Activated CD8-positive, alpha-beta T cell treated with anti-CD3 and anti-CD28 coated beads, Interleukin-2, amount 10 ng/mL, durations not matched to agents 7 days and 5 days (primary cell): ENCODE measurements at places on chromosomes 11 and 22.

DNA sequence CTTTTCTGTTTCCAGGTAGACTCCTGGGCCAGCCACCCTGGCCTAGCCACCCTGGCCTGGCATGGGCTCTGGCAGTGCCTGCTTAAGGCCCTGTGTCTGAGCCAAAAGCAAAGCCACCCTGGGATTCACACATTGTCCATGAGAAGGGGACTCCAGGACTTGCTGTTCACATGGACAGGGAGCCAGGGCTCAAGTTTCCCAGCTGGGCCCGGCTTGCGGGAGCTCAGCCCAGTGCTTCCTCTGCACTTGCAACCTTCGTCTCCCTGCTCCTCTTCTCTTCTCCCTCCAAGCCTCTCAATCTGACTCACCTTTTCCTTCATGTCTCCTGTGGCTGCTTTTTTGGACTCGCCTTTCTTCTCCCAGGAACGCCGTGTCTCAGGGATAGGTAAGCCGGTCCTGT is 130.3 kb downstream of the MICAL2 start:
- no peak for DNase-seq

GRCh38 chr22:48099251-48099650 is 1336.8 kb downstream of the TBC1D22A start:
- no peak for DNase-seq

GRCh38 chr11:6733326-6734275 is 38.2 kb downstream of the OR2AG2 start:
- peak; percentile 53 for DNase-seq

- DNase-seq = no peak
These were observed 718.8 kb downstream of the CNTN5 start for GRCh38 chr11:99739464-99740089.

GRCh38 chr11:94834911-94835593 is 66.9 kb downstream of the AMOTL1 start:
- DNase-seq = no peak

DNA sequence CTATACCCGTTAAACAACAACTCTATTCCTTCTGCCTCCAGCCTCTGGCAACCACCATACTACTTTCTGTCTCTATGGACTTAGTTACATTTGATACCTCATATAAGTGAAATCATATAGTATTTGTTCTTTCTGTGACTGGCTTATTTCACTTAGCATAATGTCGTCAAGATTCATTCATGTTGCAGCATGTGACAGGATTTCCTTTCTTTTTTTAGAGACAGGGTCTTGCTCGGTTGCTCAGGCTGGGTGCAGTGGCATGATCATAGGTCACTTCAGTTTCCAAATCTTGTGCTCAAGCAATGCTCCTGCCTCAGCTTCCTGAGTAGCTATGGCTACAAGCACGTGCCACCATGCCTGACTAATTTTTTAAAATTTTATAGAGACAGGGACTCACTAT is 29.4 kb upstream of the SORL1 start:
- DNase-seq = peak; percentile 29

DNA sequence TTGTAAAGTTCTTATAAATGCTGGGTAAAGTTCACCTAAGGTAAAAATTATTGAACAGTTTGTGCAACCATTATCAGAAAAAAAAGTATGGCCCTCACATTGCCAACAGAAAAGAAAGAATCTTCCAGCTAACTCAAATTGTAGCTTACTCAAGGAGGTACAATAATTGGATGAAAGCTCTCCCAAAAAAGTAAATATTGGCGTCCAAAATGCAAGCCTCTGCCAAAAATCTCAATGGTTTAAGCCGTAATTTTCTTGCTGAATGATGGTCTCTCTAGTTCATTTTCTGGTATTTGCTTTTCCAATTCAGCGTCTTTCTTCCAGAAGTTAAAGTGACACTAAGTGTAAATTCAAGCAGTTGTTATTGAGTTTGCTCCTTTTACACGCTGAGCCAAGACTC is 727.3 kb downstream of the LRRC4C start:
- no peak for DNase-seq

GRCh38 chr11:111605681-111606080 is 3.4 kb downstream of the SIK2 start:
- DNase-seq = no peak

GRCh38 chr11:64263021-64263946 is 12.0 kb downstream of the PLCB3 start:
- no peak for DNase-seq

- no peak for DNase-seq
These were observed 16.9 kb downstream of the CTNND1 start for GRCh38 chr11:57778318-57779037.

DNA sequence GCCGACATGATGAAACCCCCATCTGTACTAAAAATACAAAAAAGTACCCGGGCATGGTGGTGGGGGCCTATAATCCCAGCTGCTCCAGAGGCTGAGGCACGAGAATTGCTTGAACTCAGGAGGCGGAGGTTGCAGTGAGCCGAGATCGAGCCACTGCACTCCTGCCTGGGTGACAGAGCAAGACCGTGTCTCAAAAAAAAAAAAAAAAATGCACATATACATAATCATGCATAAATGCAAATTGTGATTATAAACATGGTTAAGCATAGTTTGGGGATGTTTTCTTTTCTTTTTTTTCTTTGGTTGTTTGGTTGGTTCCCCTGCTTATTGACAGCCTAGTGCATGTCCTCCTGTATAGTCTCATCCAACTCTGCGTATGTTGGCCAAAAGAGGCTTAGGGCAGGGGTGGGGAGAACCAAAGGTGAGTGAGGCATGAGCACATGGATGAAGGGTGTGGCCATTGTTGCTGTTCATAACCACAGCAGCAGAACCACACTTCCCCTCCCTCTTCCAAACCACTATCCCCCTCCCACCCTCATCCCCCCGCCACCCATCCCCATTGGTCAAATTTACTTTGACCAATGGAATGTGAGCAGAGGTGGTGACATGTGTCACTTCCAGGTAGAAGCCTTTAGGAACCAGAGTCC is 6.9 kb upstream of the VPS37C start:
- no peak for DNase-seq

DNA sequence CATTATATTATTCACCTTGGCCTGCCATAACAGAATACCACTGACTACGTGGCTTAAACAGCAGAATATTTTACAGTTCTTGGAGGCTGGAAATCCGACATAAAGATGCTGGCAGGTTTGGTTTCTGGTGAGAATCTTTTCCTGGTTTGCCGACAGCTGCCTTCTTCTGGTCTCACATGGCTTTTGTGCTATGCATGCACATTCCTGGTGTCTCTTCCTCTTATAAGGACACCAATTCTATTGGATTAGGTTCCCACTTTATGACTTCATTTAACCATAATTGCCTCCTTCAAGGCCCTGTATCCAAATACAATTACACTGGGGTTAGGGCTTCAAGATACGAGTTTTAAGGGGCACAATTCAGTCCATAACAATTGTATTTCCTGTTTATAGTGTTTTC is 17.1 kb downstream of the RNF214 start:
- DNase-seq = no peak

GRCh38 chr22:34111210-34111824 is 191.0 kb upstream of the LARGE1 start:
- peak; percentile 24 for DNase-seq

GRCh38 chr22:27677905-27678458 is 123.6 kb downstream of the MN1 start:
- no peak for DNase-seq

- peak; percentile 64 for DNase-seq
These were observed 6.8 kb downstream of the NAA40 start for GRCh38 chr11:63945477-63946163.

DNA sequence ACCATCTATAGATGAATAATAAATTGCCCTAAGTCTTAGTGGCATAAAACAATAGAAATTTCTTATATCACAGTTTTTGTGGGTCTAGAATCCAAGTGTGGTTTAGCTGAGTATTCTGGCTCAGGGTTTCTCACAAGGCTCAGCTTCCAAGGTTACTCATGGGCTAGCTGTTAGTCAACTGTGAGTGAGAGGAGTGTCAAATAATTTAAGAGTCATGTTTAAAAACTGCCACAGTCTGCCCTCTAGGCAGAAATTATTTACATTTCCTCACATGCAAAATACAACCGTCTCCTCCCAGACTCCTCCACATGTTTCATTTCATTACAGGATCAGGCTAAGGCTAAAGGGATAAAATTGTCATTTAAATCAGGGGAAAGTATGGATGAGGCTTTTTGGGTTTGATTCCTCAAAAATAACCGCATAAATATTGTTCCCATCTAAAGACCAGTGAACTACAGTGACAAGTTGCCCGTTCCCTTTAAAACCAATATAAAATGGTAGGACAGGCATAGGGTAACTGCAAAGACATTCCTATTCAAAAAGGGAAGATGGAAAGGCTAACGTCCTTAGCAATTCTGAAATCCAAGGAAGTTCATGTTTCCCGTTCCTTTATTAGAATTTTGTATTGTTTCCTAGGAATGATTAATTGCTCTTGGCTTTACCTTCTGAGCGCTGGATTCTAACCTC is 324.3 kb downstream of the DYNC2H1 start:
- DNase-seq = no peak

GRCh38 chr22:49788504-49788903 is 39.2 kb downstream of the BRD1 start:
- peak; percentile 45 for DNase-seq
